ENCODE measurements at places on chromosomes 13 and 19.

- no peak for DNase-seq
These were observed 217.1 kb downstream of the COL4A1 start for GRCh38 chr13:110089815-110090214.

DNA sequence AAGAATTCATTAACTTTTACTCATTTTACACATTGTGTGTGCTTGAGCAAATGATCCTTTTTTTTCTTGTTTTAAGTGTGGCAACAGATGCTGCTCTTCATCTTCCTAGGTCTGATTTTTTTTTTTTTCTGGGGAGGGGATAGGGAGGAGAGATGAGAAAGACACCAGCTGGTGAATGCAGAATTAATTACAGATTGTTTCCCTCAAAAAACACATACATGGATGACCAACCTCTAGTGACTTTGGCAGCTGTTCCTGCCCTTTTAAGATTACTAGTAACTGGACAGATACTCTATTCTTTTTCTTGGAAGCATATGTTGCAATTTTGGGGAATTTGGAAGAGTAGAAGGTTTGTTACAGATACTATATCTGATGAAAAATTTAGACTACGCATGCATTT is 103.6 kb upstream of the MYO16 start:
- no peak for DNase-seq

DNA sequence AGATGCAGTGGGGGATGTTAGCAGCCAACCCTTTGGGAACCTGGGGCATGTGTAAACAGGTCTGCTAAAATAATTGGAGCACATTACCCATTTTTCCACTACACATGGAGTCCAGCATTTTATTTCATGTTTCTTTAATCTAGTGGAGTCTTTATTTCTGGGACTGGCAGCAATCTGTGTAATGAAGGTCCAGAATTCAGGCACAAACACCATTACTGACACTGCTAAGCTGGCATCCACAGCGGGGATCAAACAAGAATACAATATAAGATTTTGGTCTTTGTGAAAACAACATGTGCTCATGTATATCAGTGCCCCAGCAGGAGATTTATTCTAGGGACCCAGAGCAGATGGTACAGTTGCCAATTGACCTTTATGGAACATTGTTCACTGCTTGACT is 1587.0 kb upstream of the PRR20A start:
- no peak for DNase-seq

DNA sequence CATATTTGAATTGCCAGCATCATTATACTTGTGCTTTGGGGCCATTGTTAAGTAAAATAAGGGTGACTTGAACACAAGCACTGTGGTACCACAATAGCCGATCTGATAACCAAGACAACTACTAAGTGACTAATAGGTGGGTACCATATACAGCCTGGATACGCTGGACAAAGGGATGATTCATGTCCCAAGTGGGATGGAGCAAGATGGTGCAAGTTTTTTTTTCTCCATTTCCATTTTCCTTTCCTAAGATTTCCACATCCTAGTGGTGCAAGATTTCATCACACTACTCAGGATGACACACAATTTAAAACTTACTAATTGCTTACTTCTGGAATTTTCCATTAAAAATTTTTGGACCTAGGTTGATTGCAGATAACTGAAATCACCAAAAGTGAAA is 15.1 kb downstream of the BRCA2 start:
- no peak for DNase-seq

DNA sequence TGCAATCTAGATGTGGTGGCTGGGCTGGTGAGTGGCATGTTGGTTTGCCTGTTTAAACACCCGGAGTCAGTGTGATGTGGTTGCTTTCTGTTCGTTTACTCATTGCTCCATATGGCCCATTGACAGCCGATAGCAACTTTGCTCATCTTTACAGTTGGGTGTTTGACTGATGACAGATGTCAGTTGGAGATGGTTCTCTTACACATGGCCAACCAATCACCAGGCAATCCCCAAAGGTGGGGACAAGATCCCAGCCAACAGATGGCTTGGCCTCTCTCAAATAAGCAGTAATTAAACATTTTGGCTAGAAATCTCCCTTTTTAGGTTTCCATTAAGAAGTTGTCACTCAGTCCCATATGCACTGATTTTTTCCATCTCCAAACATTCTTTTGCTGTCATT is 497.1 kb upstream of the ARGLU1 start:
- no peak for DNase-seq

- DNase-seq: no peak
These were observed 57.8 kb downstream of the MBNL2 start for GRCh38 chr13:97279913-97280312.

DNA sequence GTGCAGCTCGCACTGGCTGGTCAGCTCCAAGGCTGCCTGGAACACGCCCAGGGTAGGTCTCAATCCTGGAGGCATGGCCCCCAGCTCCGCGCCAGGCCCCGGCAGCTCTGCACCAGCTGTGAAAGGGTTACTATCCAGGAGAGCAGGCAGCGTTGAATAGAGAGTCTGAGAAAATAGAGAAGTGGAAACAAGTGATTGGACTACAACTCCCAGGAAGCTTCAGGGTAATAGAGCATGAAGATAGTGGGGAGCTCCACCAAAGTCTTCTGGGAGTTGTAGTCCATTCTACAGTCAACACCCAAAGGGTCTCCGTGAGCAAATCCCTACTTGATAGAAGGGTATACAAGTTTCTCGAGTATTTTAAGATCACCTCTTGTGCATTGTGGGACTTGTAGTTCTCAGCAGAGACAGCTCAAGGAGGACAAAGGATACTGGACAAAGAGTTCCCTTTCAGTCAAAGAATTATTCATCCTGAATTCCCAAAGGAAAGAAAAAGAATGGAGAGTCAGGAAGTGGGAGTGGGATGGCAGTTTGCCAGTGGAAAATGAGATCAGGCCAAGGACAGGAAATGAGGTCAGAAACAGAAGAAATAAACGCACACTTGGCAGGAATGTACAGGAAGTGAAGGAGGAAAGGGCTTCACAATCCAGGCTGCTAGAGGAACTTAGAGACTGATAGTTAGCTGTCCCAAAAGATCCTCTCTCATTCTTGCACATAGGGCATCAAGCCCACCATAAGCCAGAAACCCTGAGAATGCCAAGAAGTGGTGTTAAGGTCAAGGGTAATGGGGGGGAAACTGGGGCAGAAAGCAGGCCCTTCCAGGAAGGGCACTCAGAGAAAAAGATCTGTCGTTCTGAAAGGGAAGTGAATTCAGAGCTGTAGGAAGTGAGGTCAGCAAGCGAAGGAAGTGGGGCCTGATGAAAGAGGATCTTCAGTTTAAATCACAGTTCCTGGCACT is 5.5 kb upstream of the MAMSTR start:
- DNase-seq: peak; percentile 45

GRCh38 chr13:98915981-98916380 is 61.9 kb downstream of the DOCK9 start:
- DNase-seq: no peak

- DNase-seq: no peak
These were observed 112.5 kb downstream of the SOX1 start for GRCh38 chr13:112179421-112179820.

- no peak for DNase-seq
These were observed 4.3 kb upstream of the RLN3 start for GRCh38 chr19:14023404-14024235.

GRCh38 chr13:28568286-28568685 is 73.4 kb upstream of the FLT1 start:
- peak; percentile 1 for DNase-seq

- DNase-seq: no peak
These were observed 217.4 kb downstream of the TBC1D4 start for GRCh38 chr13:75264611-75265010.

- DNase-seq: no peak
These were observed 415.9 kb downstream of the SLITRK6 start for GRCh38 chr13:85383291-85383690.

DNA sequence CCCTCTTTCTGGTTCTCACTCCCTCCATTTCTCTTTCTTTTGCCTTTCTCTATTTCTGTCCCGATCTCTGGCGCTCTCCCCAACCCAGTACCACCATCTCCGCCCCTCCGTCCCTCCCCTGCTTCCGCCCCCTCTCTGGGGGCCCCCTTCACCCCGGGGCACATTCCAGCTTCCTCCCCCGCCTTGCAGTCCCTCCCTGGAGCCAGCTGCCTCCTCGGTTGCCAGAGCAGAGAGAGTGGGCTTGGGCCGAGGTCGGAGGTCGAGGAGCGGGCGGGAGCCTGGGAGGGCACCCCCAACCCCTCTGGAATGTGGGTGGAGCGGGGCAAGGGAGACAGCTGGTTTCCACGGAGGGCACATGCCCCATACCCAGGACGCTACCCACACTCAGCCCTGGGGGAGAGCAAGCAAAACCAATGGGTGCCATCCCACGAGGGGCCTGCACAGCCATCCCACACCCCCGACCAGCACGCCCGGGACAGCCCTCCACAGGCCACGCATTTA is 6.5 kb upstream of the CIRBP start:
- no peak for DNase-seq

- peak; percentile 41 for DNase-seq
These were observed 9.0 kb downstream of the BLOC1S3 start for GRCh38 chr19:45187421-45188100.

- DNase-seq: no peak
These were observed 56.1 kb upstream of the F7 start for GRCh38 chr13:113049521-113049941.

DNA sequence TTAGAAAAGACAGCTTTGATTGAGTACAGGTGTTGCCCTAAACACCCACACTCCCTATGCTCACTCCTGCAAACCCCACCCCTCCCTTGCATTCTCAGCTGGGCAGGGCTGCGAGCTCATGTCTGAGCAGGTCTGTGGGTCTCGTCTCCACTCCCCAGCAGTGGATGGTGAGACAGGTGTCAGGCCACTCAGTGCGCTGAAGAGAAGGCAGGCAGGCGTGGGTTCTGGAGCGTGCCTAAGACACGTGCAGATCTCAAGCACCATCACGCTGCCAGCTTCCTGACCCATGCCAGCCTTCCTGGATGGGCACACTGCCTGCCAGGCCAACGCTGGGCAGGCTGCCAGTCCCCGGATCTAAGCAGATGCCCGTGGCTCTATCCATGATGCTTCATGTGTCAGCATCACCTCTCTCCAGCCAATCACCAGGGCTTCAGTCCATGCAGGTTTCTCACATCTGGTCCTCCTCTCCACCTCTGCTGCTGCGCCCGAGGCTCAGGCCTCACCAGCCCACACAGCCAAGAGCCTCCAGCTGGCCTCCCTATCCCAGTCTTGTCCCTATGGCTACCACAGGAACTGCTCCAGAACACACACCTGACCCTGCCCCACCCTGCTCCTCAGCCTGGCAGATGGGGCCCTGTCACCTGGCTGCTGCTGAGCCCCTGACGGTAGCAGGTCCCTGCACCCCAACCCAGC is 42.6 kb downstream of the EPS15L1 start:
- no peak for DNase-seq

DNA sequence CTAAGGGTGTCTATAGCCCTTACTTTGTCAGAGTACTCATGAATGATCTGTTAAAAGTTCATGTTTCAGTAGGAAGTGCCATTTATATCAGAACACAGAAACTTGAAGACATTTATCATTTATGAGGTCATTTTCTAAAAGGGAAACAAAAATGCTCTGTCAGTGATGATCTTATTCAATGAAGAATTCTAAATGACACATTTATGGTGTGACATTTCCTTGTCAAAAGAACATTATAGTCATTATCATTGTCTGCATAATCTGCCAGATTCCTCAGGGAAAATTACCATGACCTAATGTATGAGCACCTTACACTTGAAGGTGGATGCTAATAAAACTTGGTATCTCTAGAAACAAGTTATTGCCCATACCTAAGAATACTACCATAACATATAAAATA is 853.8 kb upstream of the SLITRK6 start:
- DNase-seq: no peak

- no peak for DNase-seq
These were observed 1.4 kb downstream of the TULP2 start for GRCh38 chr19:48897181-48897580.

- DNase-seq: no peak
These were observed 4.9 kb upstream of the OLFM2 start for GRCh38 chr19:9941231-9941630.

DNA sequence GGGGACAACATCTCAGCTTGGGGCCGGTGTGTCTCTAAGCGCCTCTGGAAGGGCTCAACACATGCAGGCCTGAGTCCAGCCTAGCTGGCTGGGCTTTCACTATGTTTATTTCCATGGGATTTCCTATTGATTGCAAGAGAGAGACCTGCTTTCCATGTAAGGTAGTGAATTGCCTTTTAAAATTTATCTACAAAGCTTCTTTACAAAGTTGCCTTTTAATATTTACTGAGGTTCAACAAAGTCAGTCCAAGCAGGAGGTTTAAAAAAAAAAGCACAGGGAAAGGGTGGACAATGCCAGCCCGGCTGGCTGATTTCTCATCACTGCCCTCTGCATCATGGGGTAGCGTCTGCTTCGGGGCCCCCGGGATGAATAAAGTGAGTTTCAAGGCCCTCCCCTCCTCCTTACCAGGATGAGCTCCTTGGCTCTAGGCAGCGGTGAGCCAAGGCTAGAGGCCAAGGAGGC is 15.8 kb downstream of the TLE2 start:
- no peak for DNase-seq

GRCh38 chr13:46571909-46572595 is 19.1 kb downstream of the LRCH1 start:
- DNase-seq: no peak

DNA sequence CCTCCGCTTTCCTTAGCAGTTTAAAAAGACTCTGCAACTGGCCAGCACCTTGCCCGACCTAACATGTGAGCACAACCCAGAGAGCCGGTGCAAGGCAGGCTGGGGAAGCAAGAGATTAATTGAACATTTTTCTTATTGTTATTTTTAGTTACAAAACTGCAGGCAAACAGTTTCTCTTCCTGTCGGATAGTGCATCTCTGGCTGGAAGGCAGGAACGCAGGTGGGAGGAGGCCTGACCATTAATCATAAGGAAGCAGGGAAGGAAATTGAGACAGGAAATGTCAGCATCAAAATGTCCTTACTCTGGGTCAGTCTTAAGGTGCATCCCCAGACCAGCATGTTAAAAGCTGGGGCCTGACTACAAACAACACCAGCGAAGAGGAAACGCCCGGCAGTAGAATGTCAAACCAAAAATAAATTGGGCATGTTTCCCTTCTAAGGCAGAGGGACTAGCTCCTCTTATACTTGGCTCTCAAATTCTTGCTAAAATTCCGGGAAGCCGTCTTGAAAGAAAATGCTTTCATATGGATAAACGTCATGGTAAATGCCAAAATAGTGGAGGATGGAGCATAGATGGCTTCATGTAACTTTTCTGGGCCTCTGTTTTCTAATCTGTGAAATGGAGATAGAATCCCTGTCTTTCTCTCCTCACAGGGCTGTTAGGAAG is 226.8 kb downstream of the RAP2A start:
- DNase-seq: no peak

DNA sequence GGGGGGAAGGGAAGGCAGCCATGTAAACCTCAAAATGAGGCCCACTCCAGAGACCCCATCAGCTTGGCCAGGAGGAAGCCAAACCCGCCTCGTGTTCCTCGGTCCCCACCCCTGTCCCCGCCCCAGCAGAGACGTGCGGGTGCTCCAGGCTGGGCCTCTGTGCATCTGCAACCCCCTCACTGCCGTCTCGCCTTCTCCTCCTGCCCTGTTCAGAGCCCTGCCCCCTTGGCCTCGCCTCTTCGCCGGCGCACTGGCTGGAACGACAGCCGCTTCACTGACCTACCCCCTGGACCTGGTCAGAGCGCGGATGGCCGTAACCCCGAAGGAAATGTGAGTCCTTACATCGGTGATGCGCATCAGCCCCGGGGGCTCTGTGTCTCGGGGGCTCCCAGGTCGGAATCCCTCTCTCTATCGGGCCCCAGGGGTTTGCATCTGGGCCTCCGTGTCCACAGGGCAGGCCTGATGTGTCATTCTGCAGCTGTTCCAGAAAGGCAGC is 32.2 kb downstream of the TMEM161A start:
- DNase-seq: no peak

GRCh38 chr19:30393046-30393445 is 20.9 kb downstream of the ZNF536 start:
- no peak for DNase-seq
